ENCODE measurements at places on chromosomes 4 and X. TPM values are rescaled to one million over a fixed set of nuclear protein-coding genes. Genes with fewer than 3 reads are reported as not detected.

- no peak for DNase-seq
These were observed 36.1 kb upstream of the HERC5 start for GRCh38 chr4:88420844-88421243.

REELD1 gene
- 0.13 TPM for total RNA-seq

REPS2 gene
- total RNA-seq = 5.2 TPM

GRCh38 chrX:93229036-93229435 lies 444.3 kb downstream of the NAP1L3 start:
- DNase-seq = no peak

GRCh38 chrX:24241822-24242648 lies 71.8 kb downstream of the SUPT20HL2 start:
- no peak for DNase-seq
